ENCODE measurements at places on chromosomes 4 and X. TPM values are rescaled to one million over a fixed set of nuclear protein-coding genes. Genes with fewer than 3 reads are reported as not detected.

- no peaks in the 10 kb centered on the region for H3K36me3 ChIP-seq
- no peak overlapping the region for H3K4me3 ChIP-seq
- H3K4me1 ChIP-seq: no peaks in the 10 kb centered on the region
- DNase-seq: no peak
- H3K27me3 ChIP-seq: no peaks in the 10 kb centered on the region
Measured at GRCh38 chr4:1626941-1627340, 57.2 kb downstream of the FAM53A start.

GRCh38 chr4:153936121-153936520 is 147.2 kb upstream of the SFRP2 start:
- peaks cover 20% of the 10 kb centered on the region for H3K27me3 ChIP-seq
- H3K36me3 ChIP-seq: no peaks in the 10 kb centered on the region
- no peak overlapping the region for H3K27ac ChIP-seq
- H3K4me3 ChIP-seq: no peak overlapping the region
- no peak for DNase-seq

GRCh38 chr4:165328101-165328425 is 594 bp downstream of the MSMO1 start:
- H3K4me1 ChIP-seq: peaks cover 41% of the 10 kb centered on the region
- H3K27me3 ChIP-seq: no peaks in the 10 kb centered on the region
- H3K36me3 ChIP-seq: peaks cover 41% of the 10 kb centered on the region
- no peak for DNase-seq
- H3K4me3 ChIP-seq: no peak overlapping the region
- no peak overlapping the region for H3K27ac ChIP-seq

- peak overlapping the region; percentile 75 for H3K4me3 ChIP-seq
- peaks cover 5% of the 10 kb centered on the region for H3K36me3 ChIP-seq
- H3K4me1 ChIP-seq: peaks cover 25% of the 10 kb centered on the region
- H3K27me3 ChIP-seq: peaks cover 67% of the 10 kb centered on the region
- peak overlapping the region; percentile 51 for H3K27ac ChIP-seq
Measured at GRCh38 chr4:54231768-54232688, 2.9 kb downstream of the PDGFRA start.

- no peaks in the 10 kb centered on the region for H3K27me3 ChIP-seq
- no peaks in the 10 kb centered on the region for H3K4me1 ChIP-seq
- no peak overlapping the region for H3K4me3 ChIP-seq
- no peaks in the 10 kb centered on the region for H3K36me3 ChIP-seq
- DNase-seq: no peak
Measured at GRCh38 chr4:116272336-116272735, 813.0 kb downstream of the TRAM1L1 start.

DNA sequence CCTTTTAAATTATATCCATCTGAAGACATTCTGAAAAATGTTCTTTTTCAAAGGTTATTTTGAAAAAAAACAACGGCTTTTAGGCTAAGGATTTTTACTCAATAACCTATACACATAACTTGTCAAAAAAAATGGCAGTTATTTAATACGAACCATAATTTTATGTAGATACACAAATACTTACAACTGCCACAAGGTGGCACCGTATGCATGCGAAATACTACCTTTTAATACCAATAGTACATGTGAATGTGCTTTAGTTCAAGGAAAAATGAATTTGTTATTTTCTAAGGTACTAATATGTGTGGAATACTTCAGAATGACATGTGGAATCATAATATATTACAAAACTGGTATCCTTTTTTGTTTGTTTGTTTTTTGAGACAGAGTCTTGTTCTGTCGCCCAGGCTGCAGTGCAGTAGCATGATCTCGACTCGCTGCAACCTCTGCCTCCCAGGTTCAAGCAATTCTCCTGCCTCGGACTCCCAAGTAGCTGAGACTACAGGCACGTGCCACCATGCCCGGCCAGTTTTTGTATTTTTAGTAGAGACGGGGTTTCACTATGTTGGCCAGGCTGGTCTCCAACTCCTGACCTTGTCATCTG is 4.6 kb upstream of the MAD2L1 start:
- H3K27ac ChIP-seq: no peak overlapping the region
- H3K4me3 ChIP-seq: no peak overlapping the region
- H3K27me3 ChIP-seq: peaks cover 1% of the 10 kb centered on the region
- peaks cover 2% of the 10 kb centered on the region for H3K36me3 ChIP-seq

GRCh38 chrX:134692990-134693389 is 34.7 kb upstream of the PLAC1 start:
- no peak overlapping the region for H3K27ac ChIP-seq
- no peak overlapping the region for H3K4me3 ChIP-seq
- no peak for DNase-seq

GRCh38 chr4:98421111-98421510 is 159.9 kb downstream of the RAP1GDS1 start:
- no peaks in the 10 kb centered on the region for H3K27me3 ChIP-seq
- no peak overlapping the region for H3K27ac ChIP-seq
- peaks cover 63% of the 10 kb centered on the region for H3K36me3 ChIP-seq

GRCh38 chr4:55445921-55446577 is 50.3 kb downstream of the TMEM165 start:
- no peak overlapping the region for H3K27ac ChIP-seq
- H3K4me3 ChIP-seq: no peak overlapping the region
- H3K4me1 ChIP-seq: peaks cover 6% of the 10 kb centered on the region
- DNase-seq: no peak
- no peaks in the 10 kb centered on the region for H3K27me3 ChIP-seq

DNA sequence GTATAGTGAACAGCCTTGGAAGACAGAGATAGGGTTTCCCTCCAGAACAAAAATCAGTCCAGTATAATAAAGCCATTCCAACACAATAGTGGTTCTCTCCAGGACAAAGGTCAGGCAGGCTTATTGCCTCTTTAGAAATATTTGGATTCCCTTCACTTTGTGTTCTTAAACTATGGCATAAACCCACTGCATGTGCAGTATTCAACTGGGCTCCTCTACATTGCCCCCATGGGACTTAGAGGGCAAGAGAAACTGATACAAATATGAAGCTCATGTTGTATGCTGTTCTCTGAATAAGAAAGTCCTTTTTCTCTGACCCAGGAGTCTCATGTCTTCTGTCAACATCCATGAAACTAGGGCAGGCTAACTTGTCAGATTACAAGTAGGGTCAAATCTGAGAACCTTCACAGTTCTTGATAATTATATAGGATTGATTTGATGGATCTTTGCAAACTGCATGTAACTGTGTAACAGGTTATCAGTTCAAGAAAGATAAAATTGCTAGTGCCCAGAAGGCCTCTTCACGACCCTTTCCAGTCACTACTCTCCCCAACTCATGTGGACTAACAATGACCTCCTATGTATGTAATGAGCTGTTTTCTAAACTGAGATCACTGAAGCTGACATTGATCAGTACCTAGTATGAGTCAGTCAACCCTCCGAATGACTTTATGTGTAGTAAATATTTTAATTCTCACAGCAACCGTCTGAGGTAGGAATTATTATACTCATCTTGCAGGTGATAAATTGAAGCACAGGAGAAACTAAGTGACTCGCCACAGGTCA is 31.9 kb upstream of the FAM9C start:
- H3K4me1 ChIP-seq: peaks cover 53% of the 10 kb centered on the region
- H3K36me3 ChIP-seq: peaks cover 5% of the 10 kb centered on the region
- DNase-seq: no peak
- no peaks in the 10 kb centered on the region for H3K27me3 ChIP-seq
- no peak overlapping the region for H3K4me3 ChIP-seq

- no peaks in the 10 kb centered on the region for H3K36me3 ChIP-seq
- no peak overlapping the region for H3K27ac ChIP-seq
- H3K4me1 ChIP-seq: no peaks in the 10 kb centered on the region
Measured at GRCh38 chr4:184952522-184952921, 65.8 kb upstream of the HELT start.

DNA sequence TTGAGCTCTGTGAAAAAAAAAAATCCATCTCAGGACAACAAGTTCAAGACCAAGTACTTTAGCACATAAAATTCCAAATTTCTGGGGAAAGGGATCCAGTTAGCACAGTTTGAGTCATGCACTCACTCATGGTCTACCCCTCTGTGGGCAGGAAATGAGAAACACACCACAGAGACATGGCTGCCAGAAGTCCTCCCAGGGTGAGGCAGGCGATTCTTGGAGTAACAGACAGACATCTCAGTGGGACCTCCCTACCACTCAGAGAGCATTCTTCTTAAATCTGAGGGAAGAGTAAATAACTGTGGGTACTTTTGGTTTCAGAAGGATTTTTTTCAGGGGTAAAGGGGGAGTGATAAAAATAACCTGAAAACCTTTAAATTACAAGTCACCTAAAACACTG is 14.1 kb downstream of the CXCL1 start:
- H3K36me3 ChIP-seq: no peaks in the 10 kb centered on the region
- H3K27ac ChIP-seq: no peak overlapping the region
- H3K4me1 ChIP-seq: peaks cover 3% of the 10 kb centered on the region
- no peak overlapping the region for H3K4me3 ChIP-seq
- DNase-seq: no peak

DNA sequence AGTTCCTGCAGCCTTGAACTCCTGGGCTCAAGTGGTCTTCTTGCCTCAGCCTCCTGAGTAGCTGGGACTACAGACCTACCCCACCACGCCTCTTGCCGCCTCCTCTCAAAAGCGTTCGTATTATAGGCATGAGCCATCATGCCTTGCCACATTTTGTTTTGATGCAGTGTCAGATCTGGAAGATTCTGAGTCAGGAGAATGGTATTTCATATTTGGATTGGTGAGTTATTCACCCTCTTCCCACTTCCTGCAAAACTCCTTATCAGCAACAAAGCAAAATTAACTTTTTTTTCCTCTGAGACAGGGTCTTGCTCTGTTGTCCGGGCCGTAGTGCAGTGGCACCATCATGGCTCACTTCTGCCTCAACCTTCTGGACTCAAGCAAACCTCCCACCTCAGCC is 29.6 kb downstream of the REST start:
- H3K36me3 ChIP-seq: peaks cover 30% of the 10 kb centered on the region
- no peaks in the 10 kb centered on the region for H3K27me3 ChIP-seq
- no peak overlapping the region for H3K4me3 ChIP-seq
- H3K27ac ChIP-seq: no peak overlapping the region

- H3K36me3 ChIP-seq: no peaks in the 10 kb centered on the region
- H3K4me3 ChIP-seq: no peak overlapping the region
- DNase-seq: no peak
- no peak overlapping the region for H3K27ac ChIP-seq
- H3K4me1 ChIP-seq: peaks cover 4% of the 10 kb centered on the region
- H3K27me3 ChIP-seq: no peaks in the 10 kb centered on the region
Measured at GRCh38 chrX:109855501-109855900, 122.4 kb upstream of the ACSL4 start.

DNA sequence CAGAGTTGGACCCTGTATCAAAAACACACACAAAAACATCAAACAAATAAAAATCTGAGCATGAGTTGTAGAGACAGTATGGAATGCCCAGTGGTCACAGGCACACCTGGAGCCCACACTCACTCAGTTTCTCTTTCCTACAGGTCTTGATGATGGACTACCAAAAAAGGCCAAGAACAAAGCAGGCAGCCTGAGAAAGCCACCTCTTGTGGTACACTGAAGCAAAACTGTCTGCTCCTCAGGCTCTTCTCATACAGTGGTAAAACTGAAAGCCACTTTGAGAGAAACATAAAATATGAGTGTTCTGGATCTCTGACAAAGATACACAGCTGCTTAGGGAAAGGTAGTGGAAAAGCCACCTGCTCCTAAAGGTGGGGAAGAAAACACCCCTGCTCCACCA is 1206.9 kb downstream of the FSTL5 start:
- H3K27ac ChIP-seq: no peak overlapping the region
- no peak for DNase-seq
- H3K4me1 ChIP-seq: no peaks in the 10 kb centered on the region
- H3K27me3 ChIP-seq: no peaks in the 10 kb centered on the region

DNA sequence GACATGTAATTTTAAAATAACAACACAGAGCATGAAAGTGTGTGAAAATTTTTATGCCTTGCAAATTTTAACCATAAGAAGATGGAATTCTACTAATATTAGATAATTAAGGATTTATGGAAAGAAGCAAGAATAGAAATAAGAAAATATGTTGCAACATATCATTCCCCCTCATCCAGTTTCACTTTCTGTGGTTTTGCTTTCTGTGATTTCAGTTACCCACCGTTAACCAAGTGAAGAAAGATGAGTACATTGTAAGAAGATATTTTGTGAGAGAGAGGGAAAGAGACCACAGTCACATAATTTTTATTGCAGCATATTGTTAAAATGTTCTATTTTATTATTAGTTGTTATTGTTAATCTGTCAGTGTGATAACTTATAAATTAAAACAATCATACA is 77.9 kb downstream of the ADAM29 start:
- no peaks in the 10 kb centered on the region for H3K36me3 ChIP-seq
- no peak overlapping the region for H3K27ac ChIP-seq
- no peaks in the 10 kb centered on the region for H3K27me3 ChIP-seq
- no peak overlapping the region for H3K4me3 ChIP-seq

The NALF2 gene
- 0.88 TPM for total RNA-seq

The LRRC66 gene
- 0.05 TPM for total RNA-seq

The SRPK3 gene
- total RNA-seq: not detected

The HMGB3 gene
- total RNA-seq: 32.8 TPM
